ENCODE measurements at places on chromosomes 3 and 15.
A peak's percentile ranks its signal among the peaks of the same experiment; 100 is the strongest.

GRCh38 chr3:9311228-9311627 lies 51.6 kb upstream of the THUMPD3 start:
- DNase-seq = no peak

DNA sequence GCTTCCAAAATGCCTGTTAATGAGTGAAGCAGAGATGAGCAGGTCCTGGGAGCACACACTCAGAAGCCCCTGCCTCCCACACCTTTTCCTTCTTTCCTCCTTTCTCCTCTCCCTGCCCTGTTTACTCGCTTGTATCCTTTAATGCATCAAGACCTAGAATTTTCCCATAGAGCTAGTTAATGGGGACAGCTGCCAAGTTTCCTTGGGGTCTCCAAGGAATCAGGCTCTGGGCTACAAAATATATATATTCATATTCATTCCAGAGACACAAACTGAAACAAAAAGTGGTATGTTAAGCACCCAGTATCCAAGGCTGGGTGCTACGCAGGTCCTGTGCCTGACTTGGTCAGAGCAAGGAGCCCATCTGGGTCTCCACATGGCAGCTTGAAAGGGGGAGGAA lies 235.6 kb downstream of the MYRIP start:
- no peak for DNase-seq

GRCh38 chr3:73326396-73326795 lies 264.9 kb downstream of the EBLN2 start:
- DNase-seq = no peak

DNA sequence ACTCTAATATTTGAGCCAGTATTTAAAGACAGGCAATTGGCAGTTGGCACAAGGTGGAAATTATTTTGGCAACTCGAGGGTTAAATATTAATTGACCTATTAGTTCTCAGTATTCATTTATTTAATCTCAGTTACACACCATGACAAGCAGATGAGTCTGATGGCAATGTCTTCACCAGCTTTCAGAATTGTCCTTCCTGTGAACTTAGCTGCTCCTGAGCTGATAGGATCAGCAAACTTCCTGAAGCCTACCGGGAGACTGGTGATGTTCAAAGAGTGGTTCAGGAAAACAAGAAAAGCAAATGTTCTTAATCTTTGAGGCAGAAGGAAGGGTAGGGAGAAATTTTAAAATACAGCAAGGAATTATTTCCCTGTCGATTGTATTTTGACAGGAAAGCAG lies 522.2 kb downstream of the SOX2 start:
- no peak for DNase-seq

GRCh38 chr15:74192751-74193150 lies 9.8 kb downstream of the STRA6 start:
- no peak for DNase-seq

DNA sequence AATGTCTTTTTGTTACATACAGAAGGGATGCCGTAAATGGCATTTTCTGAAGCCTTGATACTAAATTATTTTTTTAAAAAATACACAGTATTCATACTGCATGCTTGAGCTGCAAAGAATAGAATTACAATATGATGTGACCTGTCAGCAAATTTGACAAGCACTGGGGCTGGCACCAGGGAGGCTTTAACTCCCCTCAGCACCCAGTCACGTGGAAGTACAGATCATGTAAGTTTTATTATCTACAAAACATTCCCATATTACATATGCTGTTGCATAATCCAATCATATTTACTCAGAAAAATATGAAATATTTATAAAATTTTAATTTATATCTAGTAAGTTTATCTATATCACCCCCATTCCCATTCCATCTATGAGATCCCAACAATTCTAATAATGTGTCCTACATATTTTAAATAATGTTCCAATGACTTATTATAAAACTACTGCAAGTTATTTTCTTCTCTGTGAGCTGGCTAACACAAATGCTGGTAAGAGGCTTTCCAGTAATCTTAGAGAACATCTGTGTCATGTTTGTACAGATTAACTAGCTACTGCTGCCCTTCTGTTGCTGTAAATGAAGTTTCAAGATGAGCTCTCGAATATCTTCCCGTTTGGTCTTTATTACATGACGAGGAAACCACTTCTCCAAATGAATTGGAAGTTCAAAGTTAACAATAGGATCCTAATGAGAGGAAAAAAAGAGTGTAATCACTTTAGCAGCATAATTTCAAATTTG lies 5.2 kb upstream of the IMPG2 start:
- peak; percentile 96 for DNase-seq

GRCh38 chr15:75836959-75837334 lies 6.3 kb upstream of the UBE2Q2 start:
- DNase-seq = no peak

GRCh38 chr15:31128919-31129768 lies 27.6 kb upstream of the TRPM1 start:
- peak; percentile 83 for DNase-seq

DNA sequence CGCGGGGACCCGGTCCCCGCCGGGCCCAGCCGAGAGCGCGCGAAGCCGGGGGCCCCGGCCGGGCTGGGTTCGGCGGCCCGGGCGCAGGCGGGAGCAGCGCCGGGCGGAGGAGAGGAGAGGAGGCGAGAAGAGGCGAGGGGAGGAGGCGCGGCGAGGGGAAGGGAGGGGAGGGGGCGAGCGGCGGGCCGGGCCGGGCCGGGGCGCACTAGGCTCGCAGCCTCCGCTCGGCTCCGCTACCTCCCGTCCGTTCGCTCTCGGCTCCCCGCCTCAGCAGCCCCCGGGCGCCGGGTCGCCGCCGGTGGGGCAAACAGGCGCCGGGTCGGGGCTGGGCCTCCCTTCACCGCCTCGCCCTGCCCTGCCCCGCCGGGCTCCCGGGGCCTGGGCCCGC lies 351 bp downstream of the INSYN1 start:
- DNase-seq = no peak

DNA sequence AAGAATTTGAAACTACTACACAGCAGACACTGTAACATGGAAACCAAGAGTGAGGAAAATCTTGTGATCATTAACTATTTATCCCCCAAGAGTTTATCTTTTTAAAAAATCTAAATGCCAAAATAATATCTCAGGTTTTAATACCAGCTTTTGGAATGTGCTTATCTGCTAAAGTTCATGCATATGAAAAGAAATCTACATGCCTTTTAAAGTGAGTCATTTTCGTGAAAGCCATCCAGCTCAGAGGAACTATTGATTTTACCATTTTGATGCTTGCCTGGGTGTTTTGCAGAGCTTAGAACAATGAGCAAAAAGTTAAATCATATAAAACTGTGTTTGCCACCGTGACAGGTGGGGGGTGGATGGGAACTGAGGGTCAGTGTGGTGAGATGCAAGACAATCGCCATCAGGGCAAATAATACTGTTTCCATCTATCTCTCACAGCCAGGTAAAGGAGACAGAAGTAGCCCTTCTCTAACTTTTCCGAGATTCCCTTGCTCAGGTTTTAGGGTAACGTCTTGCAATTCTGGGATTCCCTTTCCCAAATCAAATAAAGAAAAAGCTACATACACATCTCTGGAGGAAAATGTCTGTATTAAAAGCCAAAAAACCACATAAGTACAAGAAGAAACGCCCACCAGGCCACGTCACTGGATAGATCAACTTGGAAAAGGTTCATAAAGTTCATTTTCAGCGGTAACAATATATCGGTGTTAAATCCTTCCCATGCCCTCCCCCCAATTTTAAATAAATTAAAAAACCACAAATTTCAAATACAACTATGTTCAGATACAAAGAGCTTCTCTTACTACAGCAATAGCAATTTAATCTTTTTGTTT lies 2.0 kb downstream of the TMEM158 start:
- no peak for DNase-seq

DNA sequence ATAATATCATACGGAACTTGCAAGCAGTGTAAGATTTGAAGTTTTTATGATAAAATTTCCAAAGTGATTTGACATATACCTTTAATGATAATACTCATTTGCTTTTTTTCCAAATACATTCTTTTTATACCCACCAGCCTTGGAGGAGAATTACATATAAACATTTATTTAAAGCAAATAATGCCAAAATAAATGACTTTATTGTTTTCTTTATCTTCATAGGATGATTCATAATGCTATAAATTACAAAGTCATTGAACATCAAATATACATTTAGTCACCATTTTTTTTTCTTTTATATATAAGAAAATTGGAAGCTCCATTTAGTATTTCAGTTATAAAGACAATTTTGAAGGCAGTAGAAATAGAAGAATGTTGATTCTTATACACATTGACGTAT lies 450.9 kb downstream of the NAALADL2 start:
- DNase-seq = no peak

DNA sequence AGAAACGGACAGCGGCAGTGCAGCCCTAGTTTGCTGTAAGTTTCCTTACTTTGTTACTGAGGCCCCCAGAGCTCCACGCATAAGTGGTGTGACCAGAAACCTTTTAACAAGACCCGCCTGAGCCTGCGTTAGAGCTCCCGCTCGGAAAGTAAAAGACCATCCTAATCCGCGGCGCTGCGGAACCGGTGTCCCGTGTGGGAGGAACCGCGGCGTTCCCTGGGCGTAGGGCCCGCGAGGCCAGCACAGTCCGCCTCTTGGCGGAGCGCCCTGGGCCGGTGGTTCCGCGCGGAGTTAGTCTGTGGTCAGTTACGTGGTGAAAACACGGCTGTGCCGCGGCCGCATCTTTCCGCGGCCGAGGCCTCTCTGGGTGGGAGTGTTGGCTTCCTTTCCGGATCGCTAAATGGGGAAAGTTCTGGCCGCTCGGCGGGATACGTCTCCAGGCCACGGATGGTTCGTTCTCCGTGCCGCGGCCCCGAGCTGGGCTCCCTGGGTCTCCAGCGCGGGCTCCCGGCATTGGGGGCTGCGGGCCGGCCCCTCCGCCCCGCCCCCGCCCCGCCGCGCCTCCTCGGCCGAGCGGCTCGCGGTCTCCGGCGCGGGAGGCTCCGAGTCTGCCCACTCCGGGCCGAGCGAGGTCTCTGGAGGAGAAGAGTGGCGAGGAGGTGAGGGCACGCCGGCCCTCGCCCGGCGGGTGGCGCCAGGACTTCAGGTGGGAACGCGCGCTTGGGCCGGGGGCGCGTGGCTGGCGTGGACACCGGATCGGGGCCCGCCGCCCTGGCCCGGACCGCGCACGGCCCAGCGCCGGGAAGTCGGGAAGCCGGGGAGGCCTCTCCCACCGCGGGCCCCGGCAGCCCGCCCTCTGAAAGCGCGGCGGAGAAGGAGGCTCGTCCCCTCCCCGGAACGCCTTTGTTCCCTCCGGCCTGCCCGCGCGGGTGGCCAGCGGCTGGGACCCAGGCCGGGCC lies 754 bp downstream of the B3GNT5 start:
- peak; percentile 62 for DNase-seq

- DNase-seq = no peak
Measured at GRCh38 chr3:44961888-44962287, 14.1 kb downstream of the ZDHHC3 start.

GRCh38 chr3:138112362-138112761 lies 3.0 kb downstream of the DZIP1L start:
- no peak for DNase-seq

DNA sequence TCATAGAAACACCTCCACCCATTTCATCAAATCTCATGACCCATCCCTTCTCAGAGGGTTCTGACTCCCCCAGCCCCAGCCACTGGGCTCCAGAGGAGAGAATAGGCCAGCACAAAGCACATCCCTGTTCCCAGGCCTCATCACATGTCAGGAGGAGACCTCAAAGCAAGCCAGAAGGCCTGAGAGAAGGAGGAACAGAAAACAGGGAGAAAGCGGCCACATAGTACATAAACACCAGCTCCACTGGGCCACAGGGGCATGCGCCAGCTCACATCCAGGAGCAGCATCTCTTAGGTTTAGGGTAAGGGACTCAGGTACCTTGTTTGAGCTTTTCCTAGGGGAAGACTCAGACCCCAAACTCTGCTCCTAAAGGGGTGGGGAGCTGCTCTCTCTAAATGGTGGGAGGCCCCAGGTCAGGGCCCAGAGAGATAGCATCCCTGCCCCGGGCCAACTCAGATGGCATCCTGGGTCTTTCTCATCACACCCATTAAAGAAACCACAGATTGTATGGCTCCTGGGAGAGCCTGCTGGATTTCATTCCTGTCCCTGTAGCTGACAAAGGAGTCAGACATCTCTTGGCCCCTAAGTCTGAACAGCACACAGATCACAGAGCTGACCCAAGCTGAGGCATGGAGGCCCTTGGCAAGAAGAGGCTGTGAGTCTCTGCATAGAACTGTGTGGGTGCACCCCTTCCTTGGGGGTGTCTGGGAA lies 2.5 kb downstream of the SHF start:
- DNase-seq = no peak

- DNase-seq = no peak
Measured at GRCh38 chr3:76859596-76859995, 180.3 kb upstream of the ROBO2 start.

DNA sequence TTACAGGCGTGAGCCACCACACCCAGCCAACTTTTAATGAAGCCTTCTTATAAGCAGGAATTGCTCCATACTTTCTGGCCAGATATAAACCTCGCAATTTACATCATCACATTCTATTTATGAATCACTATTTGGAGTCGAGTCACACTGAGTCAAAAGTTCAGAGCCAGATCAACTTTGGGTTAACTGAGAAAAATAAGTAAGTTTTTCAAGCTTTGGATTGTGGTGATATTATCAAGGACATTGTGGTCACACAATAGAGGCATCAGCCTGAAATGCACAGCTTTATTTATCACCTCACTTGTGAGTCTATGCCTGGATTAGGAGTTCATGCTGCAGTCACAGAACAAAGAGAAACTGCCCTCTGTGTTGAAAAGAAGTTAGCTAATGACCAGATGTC lies 1163.5 kb downstream of the ROBO1 start:
- DNase-seq = no peak

- DNase-seq = no peak
Measured at GRCh38 chr15:36886191-36886590, 214.2 kb downstream of the MEIS2 start.

- peak; percentile 80 for DNase-seq
Measured at GRCh38 chr3:149120051-149120972, 9.1 kb upstream of the HPS3 start.

GRCh38 chr3:52004163-52004787 lies 8.6 kb upstream of the RPL29 start:
- DNase-seq = peak; percentile 25

GRCh38 chr3:37198996-37199395 lies 24.6 kb upstream of the LRRFIP2 start:
- DNase-seq = no peak

DNA sequence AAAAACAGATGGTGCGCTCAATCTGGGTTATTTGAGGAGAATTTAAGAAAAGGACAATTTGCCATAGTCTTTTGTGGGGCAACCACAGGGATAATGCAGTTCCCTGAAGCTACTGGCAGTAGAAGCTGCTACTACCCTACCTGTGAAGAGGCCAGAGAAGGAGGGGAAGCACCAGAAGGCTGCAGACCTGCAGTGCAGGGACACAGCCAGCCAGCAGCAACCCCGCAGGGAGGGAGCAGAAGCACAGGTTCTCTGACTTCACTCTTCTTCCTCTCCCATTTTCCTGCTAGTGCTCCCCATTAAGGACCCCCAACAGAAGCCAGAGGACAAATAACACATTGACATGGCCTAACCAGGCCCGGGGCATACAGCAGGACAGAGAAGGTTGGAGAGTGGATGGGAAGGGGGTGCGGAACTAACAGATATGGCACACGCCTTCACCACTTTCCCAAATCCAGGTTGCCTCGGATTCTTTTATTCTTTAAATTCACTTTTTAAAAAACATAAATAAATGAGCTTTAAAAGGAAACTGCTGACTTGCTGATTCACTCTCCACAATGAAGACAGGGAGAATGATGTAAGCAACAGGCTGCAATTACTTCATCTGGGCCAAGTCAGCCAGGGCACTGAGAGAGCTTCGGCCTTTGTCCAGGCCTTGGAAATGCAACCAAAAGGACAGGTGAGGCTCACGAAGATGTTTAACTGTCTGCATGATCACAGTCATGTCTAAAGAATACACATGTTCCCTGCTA lies 30.1 kb downstream of the POPDC2 start:
- DNase-seq = no peak

GRCh38 chr15:100958326-100959065 lies 39.3 kb downstream of the LRRK1 start:
- DNase-seq = no peak

GRCh38 chr15:36645106-36645505 lies 65.7 kb downstream of the CDIN1 start:
- no peak for DNase-seq

Measured in erythroblast (primary cell).